ENCODE measurements at places on chromosomes 3 and 15.

- no peak for DNase-seq
These were observed 52.1 kb downstream of the VGLL4 start for GRCh38 chr3:11591391-11592282.

DNA sequence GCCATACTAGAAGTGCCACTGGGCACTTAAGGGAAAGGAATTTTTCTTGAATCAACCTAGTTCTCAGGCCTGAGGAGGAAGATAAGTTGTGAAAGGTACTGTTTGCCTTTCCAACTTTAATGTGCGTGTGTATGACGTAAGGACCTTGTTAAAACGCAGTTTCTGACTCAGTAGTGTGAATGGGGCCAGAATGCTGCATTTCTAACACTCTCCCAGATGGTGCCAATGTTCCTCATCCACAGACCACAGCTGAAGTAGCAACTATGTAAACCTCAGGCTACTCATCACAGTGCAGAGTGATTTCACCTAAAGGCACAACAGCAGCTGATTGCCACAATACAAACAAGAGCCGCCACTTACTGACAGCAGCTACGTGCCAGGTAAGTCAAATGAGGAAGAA is 103.6 kb downstream of the OTOL1 start:
- DNase-seq = no peak

DNA sequence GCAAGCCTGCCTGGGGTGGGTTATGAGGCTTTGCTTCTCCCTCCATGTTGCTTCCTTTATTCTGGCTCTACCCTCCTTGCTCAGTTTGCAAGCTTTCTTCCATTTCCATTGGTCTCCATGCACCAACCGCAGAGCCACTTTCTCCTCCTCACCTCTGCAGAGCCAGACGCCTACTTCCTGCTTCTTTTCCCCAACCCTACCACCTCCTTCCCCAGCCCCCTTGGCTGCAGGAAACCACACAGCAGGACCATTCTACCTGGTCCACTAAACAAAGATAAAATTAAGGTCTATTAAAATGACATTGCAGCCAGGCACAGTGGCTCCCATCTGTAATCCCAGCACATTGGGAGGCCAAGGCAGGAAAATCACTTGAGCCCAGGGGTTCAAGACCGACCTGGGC is 10.0 kb upstream of the CAV3 start:
- DNase-seq = no peak

- no peak for DNase-seq
These were observed 476.0 kb upstream of the TGFBR2 start for GRCh38 chr3:30130391-30130790.

DNA sequence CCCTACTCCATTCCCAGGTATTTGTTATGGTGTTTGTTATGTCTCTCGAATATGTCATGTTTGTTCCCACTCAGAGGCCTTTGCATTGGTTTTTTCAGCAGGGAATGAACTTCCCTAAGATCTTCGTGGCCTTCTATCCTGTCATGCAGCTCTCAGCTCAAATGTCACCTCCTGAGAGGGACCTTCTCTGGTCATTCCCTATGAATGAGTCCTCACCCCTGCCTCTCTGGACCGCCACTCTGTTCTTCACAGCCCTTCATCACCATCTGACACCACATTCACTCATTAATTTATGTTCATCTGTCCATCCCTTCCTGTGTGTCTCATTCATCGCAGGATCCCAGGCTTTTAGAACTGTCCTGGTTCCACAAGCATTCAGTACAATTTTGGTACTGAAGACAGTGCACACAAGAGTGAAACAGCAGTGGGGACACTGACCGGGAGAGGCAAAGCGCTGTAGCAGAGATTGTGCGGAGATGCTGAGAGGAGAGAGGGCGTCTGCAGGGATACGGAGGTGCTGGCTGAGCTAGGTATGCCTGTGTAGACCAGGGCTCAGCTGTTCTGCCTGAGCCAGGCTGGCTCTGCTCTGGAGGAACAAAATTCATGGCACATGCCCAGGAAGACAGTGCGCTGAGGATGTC is 132.3 kb downstream of the CHCHD6 start:
- DNase-seq = no peak

DNA sequence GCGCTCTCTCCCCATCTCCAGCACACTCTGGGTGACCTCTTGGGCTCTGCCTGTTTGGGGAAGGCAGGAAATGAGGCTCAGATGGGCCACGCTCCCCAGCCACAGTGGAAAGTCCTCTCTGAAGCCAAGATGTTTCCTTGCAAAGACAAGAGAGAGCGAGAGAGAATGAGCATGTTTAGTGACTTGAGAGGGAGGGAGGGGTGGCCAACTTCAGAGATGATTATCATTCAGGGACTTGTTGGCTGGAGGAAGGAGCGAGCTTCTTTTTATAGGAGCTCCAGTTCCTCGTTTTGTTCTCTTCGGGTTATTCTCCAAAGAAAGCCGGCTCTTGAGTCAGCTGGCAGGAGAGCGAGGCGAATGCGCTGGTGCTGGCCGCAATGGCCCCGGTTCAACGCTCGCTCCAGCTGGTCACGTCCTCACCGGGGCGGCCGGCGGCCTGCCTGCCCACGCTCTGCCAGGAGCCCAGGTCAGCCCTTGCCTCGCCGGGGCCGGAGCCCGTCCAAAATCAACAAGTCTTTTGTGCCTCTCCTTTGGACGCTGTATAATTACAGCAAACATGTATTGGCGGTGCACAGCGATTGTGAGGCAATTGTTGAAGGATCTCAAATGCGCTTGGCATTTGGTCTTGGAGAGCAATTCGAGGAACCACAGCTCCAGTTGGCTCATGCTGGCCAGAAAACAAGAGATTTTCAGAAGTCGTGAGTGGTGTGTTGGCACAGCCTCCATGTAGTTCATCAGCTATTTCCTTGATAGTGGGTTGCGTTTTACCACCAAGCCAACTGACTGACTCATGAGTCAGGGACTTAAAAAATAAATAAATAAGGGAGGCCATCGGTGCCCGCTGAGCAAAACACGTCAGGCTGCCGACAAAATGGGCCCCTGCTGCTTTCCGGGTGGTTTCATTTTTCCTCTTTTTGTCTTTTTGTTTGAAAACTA is 288.6 kb downstream of the UACA start:
- DNase-seq = peak; percentile 48

DNA sequence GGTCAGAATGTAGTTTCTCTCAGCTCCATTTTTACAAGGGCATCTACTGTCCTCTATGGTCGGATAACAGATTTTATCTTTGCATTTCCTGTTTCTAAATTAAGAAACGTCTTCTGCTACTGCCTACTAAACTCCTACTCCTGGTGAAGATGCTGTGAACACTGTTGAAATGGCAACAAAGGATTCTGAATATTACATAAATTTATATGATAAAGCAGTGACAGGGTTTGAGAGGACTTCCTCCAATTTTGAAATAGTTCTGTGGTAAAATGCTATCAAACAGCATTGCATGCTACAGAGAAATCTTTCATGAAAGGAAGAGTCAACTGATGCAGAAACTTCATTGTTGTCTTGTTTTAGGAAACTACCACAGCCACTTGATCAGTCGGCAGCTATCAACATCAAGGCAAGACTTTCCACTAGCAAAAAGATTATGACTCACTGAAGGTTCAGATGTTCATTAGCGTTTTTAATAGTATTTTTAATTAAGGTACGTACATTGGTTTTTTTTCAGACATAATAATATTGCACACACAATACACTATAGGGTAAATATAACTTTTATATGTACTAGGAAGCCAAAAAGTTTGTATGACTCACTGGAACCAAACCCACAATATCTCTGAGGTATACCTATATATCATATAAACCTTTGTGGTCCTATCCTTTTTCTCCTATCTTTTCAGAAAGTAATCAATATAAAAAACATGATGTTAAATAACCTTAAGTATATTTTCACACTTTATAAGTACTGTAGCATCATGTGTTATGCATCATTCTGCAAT is 156.1 kb downstream of the STAG1 start:
- DNase-seq = peak; percentile 17

GRCh38 chr3:56783644-56784447 is 17.9 kb downstream of the ARHGEF3 start:
- peak; percentile 85 for DNase-seq

- no peak for DNase-seq
These were observed 307.6 kb downstream of the RYR3 start for GRCh38 chr15:33618350-33618749.

- DNase-seq = no peak
These were observed 216.5 kb downstream of the BBX start for GRCh38 chr3:107739227-107739626.

DNA sequence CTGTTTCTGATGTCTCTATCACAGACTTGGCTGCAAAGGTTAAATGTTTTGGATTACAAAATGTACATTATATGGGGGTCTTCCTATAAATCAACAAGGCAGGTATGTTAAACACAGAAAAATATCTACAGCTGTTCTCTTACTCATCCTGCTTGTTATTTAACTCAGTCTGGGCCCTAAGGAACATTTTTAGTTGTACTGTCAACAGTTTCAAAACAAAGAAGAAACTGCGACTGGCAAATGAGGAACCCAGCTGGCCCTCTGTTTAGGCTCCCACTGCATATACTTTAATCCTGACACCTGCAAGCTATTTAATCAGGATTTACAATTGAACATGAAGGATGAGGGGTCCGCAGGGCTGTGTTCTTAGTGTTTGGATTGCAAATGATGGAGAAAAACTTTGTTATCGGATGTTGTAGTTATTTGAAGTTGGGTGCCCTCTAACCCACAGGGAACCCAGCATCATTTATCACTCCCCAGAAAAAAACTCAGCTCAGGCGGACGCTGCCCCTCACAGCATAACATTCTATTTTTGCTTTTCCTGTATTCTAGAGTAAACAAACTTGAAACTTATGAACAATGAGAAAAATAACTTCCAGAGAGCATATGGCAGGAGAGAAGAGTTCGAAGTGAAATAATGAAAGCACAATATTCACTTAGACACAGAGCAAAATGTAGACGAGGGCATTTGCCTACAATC is 91.2 kb downstream of the POLR2M start:
- no peak for DNase-seq

DNA sequence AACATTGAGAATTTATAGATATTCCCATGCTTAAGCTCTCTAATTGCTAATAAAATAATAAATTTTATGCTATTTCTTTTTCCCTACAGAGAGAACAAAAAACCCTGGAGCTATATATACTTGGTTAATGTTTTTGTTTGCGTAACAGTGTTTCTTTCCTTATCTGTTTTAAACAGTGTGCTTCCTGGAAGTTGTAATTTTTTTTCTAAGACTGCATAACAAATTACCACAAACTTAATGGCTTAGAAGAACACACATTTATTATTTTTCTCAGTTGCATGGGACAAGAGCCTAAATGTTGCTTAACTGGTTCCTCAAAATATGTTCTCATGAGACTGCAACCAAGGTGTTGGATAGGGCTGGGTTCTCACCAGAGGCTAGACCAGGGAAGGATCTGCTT is 49.7 kb upstream of the DPH6 start:
- no peak for DNase-seq

GRCh38 chr3:94173673-94174434 is 111.0 kb downstream of the NSUN3 start:
- DNase-seq = no peak

DNA sequence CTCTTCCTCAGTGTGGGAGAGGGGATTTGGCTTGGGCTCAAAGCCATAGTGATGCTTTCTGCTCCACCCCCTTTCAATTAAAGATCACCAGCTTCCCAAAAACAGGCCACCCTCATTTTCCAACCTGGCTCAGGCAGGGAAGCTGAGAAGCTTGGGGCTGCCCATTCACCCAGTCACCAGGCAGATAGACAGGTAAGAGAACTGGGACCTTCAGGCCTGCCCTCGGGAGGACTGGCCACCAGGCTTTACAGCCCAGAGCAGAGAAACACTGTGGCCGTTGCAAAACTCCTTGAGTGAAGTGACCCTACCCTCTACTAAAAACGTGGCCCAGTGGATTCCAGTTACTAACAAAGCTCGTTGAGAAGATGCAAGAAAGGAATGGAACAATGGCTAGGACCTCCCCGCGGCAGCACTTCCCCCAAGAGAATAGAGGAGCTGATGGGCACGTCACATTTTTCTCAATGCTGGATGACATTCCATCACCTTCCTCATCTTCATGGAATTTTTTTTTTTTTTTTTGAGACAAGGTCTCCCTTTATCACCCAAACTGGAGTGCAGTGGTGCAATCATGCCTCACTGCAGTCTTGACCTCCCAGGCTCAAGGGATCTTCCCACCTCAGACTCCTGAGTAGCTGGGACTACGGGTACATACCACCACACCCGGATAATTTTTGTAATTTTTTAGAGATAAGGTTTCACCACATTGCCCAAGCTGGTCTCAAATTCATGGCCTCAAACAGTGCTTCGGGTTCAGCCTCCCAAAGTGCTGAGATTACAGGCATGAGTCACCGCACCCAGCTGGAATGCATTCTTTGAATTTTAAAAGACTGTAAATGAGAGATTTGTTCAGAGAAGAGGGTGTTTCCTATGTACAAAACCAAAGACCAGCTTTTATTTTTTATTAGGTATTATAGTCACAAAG is 37.9 kb downstream of the LIPC start:
- DNase-seq = no peak
